CD14-positive monocyte (primary cell): ENCODE measurements at places on chromosomes 12 and 14. TPM values are rescaled to one million over a fixed set of nuclear protein-coding genes. Genes with fewer than 3 reads are reported as not detected.

DNA sequence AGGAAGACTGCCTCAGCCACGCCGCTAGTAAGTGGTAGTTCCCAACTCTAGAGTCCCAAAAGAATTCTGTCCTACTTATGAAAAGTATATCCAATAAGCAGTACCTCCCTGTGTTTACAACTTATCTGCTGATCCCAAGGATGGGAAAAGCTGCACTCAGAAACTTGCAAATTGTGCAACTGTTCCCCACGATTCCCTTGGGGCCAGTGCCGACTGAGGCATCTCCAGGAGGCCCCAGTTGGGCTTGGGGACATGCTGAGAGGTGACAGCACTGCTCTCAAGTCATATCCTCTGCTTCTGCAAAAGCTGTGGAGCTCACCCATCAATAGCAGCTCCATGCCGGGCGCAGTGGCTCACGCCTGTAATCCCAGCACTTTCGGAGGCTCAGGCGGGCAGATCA lies 23.7 kb downstream of the SPRING1 start:
- no peak for DNase-seq

KRT3 gene
- polyA plus RNA-seq: not detected

DNA sequence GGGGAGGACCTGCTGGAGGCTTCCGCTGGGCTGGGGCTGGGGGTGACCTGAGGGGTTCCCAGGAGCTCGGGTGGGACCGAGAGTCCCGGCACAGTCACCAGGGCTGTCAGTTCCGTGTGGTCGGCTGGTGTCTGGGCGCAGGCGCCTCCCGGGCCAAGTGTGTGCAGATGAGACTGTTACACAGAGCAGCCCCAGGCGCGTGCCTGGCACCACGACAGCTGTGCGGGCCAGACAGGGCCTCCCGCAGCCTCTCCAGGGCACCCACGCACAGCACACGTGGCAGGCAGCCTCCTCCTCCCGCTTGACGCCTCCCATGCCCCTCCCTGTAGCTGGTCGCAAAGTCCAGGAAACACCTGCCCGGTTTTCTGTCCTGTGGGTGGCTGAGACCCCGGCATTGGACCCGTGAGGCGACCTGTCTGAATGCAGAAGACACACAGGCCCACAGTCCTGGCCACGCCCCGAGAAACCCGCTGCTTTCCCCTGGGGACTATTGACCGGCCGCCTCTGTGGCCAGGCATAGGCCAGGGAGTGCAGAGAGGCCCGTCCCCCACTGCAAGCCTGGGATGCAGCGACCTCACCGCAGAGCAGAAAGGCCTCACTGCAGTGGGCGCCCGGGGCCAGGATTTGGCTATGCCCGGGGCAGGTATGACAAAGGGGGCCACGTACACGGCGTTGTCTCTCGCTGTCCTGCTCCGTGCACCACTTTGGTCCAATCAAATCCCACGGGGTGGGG lies 12.1 kb upstream of the GALNT9 start:
- DNase-seq: no peak

DNA sequence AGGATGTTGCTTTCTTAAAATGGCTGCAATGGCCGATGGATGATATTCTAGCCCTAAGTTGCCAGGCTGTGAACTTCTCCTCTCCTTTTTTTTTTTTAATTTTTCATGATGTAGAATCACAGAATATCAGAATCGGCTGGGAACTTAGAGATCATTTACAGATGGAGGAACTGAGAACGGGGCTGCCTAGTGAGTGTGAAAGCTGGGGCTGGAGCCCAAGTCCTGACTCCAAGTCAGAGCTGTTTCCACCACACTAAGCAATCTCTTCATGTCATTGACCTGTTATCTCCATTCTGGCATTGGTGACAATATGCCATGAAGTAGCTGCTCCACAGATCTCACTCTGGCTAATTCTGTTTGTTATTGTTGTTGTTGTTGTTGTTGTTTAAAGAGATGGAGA lies 121.7 kb downstream of the SLC38A1 start:
- no peak for DNase-seq

GRCh38 chr14:27012641-27013040 lies 414.8 kb upstream of the NOVA1 start:
- DNase-seq: no peak

FBLN5 gene
- polyA plus RNA-seq: not detected in 2 replicates

GLRX5 gene
- 43.1 TPM for polyA plus RNA-seq

DNA sequence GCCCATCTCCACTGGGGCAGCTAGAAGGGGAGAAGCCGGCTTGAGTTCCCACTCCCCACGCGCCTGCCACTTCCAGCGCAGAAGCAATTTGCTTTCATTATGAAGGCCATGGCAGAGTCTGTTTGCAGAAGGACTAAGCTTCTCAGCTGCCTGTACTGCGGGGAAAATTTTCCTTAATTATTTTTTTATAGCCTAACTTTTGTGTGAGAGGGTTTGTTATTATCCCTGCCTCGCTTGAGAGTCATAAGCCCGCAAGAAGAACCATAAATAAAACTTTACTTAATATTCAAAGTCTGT lies 56.0 kb upstream of the DLK1 start:
- no peak for DNase-seq

DNA sequence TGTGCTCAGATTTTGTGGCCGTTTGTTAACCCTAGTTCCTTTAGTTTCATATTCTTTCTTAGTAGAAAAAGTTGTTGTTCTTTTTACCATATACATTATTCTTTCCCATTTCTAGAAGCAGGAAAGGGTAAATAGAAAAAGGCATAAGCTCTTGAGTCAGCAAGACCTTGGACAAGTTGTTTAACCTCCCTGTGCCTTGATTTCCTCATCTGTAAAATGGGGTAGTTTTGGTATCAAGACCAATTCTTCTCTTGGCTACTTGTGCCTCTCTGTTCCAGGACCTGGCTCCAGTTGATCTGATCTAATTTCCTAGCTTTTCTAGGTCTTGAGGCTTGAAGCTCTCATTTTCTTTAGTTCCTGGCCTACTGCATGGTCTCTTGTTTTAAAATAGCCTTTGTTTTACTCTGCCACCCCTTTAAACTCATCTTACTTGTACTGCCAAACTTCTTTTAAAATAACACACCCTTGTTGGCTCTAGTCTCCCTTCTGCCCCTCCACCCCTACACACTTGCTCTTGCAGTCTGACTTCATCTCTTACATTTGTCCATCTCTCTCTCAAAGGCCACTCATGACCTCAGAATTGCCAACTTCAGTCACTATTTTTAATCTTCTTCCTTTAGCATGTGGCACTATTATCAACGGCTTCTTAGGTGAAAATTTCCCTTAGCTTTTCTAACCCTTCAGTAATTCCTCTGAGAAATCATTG lies 143.7 kb downstream of the TTLL5 start:
- DNase-seq: no peak

KRT80 gene
- 0.52 TPM for polyA plus RNA-seq

LRTM2 gene
- polyA plus RNA-seq: not detected

DNA sequence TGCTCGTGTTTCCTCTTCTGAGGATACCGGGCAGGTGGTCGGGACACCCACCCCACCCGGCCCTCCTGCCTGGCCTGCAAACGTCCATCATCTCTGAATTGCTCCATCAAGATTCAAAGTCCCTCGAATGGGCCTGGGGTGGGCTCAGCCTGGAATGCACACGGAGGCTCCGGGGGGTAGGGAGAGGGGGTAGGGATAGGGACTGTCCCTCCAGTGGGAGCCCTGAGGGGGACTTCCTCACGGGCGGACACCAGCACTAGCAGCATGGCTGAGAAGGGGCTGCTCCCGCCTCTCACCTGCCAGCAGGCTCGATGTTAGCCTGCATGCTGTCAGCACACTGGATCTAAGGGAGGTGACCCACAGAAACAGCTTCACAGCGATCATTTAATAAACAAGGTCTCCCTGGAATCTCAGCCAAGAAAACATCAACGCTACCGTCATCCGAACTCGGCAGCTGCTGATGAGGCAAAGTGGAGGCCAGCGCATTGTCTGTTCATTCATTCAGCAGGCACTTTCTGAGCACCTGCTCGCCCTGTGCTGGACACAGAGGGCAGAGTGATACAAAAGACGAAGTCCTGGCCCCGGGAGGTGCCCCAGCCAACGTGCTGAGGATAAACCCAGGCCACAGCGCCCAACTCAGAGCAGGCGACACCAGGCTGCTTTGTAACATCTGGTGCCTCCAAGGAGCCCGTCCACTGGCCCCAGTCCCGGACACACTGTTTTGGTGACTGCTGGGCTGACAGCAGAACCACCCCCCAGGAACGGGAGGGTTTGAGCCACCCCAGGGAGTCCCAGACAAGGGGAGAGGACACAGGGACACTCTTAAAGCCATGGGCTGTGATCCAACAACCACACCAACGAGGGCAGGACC lies 6.3 kb downstream of the TMEM179 start:
- no peak for DNase-seq

GRCh38 chr12:20429852-20430251 lies 61.5 kb downstream of the PDE3A start:
- no peak for DNase-seq

C12orf60 gene
- not detected for polyA plus RNA-seq

GRCh38 chr12:91889910-91890309 lies 255.7 kb downstream of the BTG1 start:
- no peak for DNase-seq

DNA sequence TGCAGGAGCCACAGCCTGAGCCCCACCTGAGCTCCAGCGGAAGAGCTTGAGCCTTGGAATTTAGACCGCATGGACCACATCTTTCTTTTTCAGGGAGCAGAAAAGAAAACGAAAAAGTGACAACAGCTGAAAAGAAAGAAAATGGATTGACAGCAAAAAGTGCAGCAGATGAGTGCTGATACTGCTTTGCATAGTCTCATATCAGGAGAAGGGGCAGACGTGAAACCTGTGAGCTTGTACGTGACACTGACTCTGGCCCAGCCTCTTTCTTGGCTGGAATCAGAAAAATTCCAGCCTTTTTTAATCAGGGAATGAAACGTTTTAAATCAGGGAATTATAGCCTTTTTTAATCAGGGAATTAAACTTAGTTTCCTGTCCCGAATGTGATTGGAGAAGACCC lies 1296.5 kb downstream of the TMEM121 start:
- DNase-seq: no peak

PIANP gene
- not detected in 2 replicates for polyA plus RNA-seq

PXN gene
- polyA plus RNA-seq: 98.4 TPM

- no peak for DNase-seq
Measured at GRCh38 chr14:83129496-83129895, 1595.8 kb upstream of the SEL1L start.

GRCh38 chr14:24659916-24660570 lies 26.1 kb upstream of the GZMB start:
- no peak for DNase-seq

DNA sequence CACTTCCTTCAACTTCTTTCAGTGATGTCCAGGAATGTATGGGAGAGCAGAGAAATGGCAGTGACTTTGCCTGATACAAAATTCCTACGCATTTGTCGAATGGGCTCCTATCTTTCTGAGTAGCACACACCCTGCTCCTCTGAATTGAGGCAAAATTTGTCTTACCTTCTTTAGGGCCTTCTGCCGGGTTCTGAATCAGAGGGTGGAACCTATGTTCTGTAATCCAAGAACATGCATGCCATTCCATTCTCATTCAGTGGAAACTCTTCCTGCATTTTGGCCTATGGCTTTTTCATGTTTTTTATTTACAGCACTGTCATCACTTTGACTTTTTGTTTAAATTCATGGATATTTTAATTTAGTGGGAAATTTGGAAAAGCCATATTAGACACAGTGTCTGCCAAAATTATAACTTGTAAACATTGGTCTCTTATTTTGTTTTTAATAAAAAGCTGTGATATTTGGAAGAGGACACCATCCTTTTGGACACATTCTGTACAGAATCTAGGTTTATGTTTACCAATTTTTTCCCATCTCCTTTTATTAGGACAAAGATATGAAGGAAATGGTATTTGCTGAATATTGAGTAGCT lies 402.2 kb upstream of the FAR2 start:
- no peak for DNase-seq

- peak; percentile 7 for DNase-seq
Measured at GRCh38 chr12:121364683-121365121, 12.5 kb upstream of the ANAPC5 start.
